Fibroblast of the aortic adventitia (primary cell): ENCODE measurements at places on chromosomes 6 and 20. TPM values are rescaled to one million over a fixed set of nuclear protein-coding genes. Genes with fewer than 3 reads are reported as not detected.

The SLC17A3 gene
- 1.1 TPM in 1 of 2 replicates, not detected in the other for total RNA-seq

- DNase-seq, result peak; percentile 57
Measured at GRCh38 chr6:4322846-4323309, 187.5 kb upstream of the ECI2 start.

The GLYATL3 gene
- not detected in 2 replicates for total RNA-seq

DNA sequence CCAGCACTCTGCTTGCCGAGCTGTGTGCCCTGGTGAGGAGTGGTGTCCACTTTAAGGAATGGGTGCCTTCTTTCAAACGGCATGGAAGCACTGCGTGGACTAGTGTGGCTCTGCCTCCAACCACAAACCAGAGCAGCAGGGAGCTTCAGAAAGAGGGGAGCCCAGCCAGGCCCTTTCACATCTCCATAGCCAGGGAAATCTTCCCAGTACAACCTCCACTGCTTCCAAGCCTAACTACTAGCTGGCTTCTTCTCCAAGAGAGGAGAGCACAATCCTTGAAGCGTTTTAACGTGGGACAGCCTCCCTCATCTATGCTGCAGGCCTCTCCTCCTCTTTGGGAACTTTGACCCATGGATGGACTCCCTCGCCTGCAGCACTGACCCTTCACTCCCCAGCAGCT lies 26.7 kb downstream of the TNXB start:
- DNase-seq, result peak; percentile 43

The OR5V1 gene
- total RNA-seq, result not detected in 2 replicates

- DNase-seq, result no peak
Measured at GRCh38 chr20:20399531-20400500, 31.9 kb downstream of the INSM1 start.

DNA sequence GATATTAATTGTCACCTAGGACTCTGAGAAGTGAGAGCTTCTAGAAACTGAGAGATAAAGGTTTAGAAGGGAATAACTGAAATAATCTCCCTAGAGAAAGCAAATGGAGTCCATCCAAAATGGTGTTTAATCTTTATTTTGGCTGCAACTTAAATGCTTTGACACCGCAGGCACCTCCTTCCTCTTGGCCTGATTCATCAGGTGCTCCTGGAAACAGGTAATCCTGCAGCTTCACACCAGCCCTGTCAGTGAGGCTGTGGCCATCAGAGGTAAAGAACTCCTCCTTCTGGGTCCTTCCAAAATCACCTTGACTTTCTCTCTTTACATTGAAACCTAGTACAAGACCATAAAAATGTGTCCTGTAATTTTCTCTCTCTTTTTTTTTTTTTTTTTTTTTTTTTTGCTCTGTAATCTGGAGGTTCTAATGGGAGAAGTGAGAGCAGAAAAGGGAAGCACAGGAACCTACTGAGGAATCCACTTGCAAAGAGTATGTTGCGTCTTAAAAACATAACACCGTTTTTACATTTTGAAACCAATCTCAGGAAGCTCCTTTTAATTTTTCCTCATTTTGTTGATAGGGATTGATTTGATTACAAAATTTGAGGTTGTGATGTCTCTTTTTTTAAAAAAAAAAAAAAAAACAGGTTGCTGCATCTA lies 124.2 kb downstream of the LRRC1 start:
- no peak for DNase-seq

DNA sequence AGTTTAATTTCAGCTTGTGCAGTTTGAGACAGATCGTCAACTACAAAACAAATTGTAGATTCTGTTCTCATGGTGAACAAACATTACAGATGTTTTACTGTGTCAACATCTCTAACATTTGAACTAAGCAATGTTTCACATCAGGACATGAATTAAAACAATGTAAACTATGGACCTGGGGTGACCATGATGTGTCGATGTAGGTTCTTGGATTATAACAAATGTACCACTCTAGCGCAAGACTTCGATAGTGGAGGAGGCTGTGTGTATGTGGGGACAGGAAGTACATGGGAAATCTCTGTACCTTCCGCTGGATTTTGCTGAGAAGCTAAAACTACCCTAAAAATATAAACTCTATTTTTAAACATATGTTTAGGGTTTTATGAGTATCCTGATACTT lies 17.1 kb downstream of the HIVEP2 start:
- DNase-seq, result peak; percentile 19
